ENCODE measurements at places on chromosomes 5 and 9. TPM values are rescaled to one million over a fixed set of nuclear protein-coding genes. Genes with fewer than 3 reads are reported as not detected.

Gene TMEM171
- total RNA-seq, result 3.6 TPM

Gene SLC46A2
- not detected for total RNA-seq

Gene CDH9
- total RNA-seq, result not detected

Gene SEC24A
- total RNA-seq, result 48.2 TPM

Gene GPR150
- total RNA-seq, result 0.33 TPM

Gene WDR31
- 1.7 TPM for total RNA-seq

Gene PCDHA9
- total RNA-seq, result 2.0 TPM

Measured in chondrocyte (in vitro differentiated cells).